ENCODE measurements at places on chromosomes 6 and 20.

DNA sequence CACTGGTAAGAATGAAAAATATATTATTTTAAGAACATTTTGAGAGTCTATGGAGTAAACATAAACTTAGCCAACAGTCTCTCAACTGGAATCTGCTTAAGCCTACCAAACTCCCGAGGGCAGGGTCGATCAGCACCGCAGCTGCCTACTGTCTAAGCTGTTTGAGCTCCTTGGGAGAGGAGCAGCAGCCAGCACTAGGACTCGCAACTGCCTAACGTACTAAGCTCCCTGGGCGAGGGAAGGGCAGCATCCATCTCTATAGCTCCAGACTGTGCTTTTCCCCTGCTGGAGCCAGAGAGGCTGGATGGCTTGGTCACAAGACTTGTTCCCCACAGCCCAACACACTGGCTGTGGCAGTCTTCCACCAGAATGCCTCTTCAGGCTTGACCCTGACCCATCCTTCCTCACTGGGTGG is 96.4 kb downstream of the MOXD1 start:
- no peak for DNase-seq

- DNase-seq: no peak
Observed at GRCh38 chr6:82589509-82590206, 226.0 kb downstream of the TPBG start.

DNA sequence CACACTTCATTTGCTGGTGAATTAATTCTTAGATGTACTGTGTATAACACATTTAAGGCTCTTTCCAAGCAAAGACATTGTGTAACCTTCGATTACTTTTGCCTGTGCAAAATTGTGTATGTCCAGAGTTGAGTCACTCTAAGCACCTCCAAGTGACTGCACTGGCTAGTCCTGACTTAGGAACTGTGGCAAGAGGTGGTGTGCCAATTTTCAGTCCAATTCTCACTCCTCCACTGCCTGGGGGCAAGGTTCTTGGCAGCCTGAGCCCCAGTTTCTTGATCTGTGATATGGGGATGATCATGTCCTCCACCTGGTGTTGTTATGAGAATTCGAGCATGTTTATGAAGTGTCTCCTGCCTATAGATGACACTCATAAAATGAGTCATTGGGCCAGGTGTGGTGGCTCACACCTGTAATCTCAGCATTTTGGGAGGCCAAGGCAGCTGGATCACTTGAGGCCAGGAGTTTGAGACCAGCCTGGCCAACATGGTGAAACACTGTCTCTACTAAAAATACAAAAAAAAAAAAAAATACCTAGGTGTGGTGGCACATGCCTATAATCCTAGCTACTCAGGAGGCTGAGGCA is 105.3 kb upstream of the CDYL start:
- no peak for DNase-seq

DNA sequence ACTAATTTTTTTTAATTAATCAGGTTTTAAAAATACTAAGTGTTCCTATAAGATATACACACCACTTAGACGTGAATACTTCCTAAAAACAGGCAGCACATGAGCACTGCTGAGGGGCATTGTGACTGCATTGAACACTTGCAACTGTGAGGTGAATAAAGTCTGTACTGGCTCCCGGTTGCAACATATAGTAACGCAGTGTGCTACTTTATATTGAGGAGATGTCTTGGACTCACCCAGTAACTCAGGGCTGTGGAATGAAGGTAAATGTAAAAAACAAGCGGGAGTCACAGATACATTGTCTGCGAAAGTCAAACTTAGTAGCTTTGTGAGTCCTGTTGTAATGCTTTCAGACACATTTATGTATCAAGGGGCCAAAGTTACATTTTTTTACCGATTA is 17.0 kb upstream of the HLA-A start:
- DNase-seq: no peak

DNA sequence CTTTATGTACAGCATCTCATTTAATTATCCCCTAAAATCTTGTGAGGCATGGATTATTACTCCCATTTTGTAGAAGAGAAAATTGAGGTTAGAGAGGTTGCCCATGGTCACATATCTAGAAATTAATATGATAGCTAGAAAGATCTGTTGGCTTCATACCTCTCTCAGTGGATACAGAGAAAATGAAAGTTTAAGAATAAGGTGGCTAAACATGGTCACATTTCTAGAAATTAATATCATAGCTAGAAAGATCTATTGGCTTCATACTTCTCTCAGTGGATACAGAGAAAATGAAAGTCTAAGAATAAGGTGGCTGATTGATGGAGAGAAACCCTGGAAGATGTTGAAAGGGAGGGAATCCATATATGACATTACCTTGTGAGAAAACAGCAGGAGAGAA is 260.7 kb upstream of the MAN1A1 start:
- no peak for DNase-seq

Measured in hypothalamus (tissue), 51 donors.